Caco-2 (cell line): ENCODE measurements at places on chromosomes 5 and 9.

GRCh38 chr5:40572937-40573336 is 106.8 kb upstream of the PTGER4 start:
- no peak overlapping the region for H3K4me3 ChIP-seq
- no peak overlapping the region for H3K27ac ChIP-seq
- DNase-seq: no peak
- H3K27me3 ChIP-seq: no peaks in the 10 kb centered on the region
- H3K36me3 ChIP-seq: no peaks in the 10 kb centered on the region
- H3K4me1 ChIP-seq: no peaks in the 10 kb centered on the region

DNA sequence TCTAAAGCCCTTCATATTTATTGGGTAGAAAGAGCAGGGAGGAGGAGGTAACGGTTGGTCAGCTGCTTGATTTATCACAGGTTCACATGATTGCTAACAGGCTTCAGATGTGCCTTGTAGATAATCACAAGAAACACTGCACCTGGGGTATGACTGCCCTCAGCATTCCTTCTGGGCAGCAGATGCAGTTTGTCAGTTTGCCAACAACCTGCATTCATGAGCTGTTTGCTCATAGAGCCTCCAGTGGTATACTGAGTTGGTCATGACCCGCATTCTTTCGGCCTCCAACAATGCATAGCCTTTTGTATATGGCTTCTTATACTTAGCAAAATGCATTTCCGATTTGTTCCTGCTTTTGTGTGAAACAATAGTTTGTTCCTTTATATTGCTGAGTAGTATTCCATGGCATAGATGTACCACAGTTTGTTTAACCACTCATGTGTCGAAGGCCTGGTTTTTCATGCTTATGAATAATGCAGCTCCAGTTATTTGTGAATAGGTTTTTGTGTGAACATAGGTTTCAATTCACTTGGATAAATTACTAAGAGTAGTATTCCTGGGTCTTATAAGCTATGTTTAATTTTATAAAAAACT is 83.6 kb downstream of the ARHGEF28 start:
- no peak overlapping the region for H3K27ac ChIP-seq
- H3K4me1 ChIP-seq: no peaks in the 10 kb centered on the region
- H3K36me3 ChIP-seq: no peaks in the 10 kb centered on the region
- no peaks in the 10 kb centered on the region for H3K27me3 ChIP-seq

- no peaks in the 10 kb centered on the region for H3K36me3 ChIP-seq
- H3K27me3 ChIP-seq: no peaks in the 10 kb centered on the region
- H3K4me3 ChIP-seq: no peak overlapping the region
Measured at GRCh38 chr5:145551714-145552113, 283.4 kb downstream of the PRELID2 start.

- no peaks in the 10 kb centered on the region for H3K36me3 ChIP-seq
- H3K4me3 ChIP-seq: no peak overlapping the region
- no peak for DNase-seq
- H3K27me3 ChIP-seq: no peaks in the 10 kb centered on the region
Measured at GRCh38 chr5:104172976-104173375, 610.4 kb upstream of the NUDT12 start.

GRCh38 chr5:111384220-111384619 is 128.1 kb downstream of the STARD4 start:
- DNase-seq: no peak
- H3K27me3 ChIP-seq: no peaks in the 10 kb centered on the region; the same call in 1 of the 2 replicates
- H3K4me3 ChIP-seq: no peak overlapping the region
- H3K4me1 ChIP-seq: no peaks in the 10 kb centered on the region
- no peak overlapping the region for H3K27ac ChIP-seq

DNA sequence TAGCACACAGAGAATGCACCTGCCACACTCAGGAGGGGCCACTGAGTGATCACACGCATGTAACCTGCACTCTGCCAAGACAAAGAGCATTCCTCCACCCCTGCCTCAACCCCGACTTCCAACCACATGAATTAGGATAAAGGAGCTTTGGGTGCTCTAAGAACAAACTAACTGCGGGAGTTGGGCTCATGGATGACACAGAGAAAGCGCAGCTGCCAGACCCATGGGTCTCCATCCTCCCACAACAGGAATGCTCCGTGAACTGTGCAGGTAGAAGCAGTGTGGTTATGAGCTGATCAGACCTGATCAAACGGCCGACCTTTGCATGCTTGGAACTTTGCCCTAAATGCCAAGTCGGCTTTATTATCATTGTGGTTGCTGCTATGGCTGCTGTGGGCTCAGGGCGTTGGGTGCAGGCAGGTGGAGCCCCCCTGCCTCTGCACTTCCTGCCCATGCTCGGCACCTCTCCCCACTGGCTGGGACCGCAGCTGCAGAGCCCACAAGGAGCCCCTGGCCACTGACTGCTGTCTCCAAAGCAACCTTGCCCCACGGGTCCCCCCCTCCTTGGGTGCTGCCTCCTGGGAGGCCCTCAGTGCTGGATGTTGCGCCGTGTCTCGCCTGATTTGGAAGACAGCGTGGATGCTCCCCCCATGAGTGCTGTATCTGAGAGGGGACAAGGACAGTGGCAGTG is 2.6 kb upstream of the SLC6A3 start:
- no peaks in the 10 kb centered on the region for H3K36me3 ChIP-seq
- no peak for DNase-seq
- no peaks in the 10 kb centered on the region for H3K4me1 ChIP-seq
- no peak overlapping the region for H3K4me3 ChIP-seq
- H3K27ac ChIP-seq: no peak overlapping the region
- H3K27me3 ChIP-seq: no peaks in the 10 kb centered on the region

DNA sequence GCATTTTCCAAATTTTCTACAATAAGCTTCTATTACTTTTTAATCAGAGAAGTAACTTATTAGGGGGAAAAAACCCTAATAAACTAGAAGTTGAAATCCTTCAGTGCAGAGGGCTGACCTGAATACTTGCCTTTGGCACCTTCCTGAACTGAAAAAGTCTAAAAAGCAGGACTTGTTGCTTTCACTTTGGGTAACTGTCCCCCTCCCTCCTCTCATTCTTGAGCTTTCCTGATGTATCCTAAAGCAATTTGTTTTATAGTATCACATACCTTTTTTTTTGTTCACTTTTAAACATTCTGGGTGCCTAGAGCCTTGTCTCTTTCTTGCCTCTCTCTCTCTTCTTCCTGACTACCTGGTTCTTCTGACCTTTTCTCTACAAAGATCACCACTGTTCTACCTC is 64.0 kb upstream of the ERBIN start:
- H3K36me3 ChIP-seq: no peaks in the 10 kb centered on the region
- peak overlapping the region; percentile 7 for H3K27ac ChIP-seq

DNA sequence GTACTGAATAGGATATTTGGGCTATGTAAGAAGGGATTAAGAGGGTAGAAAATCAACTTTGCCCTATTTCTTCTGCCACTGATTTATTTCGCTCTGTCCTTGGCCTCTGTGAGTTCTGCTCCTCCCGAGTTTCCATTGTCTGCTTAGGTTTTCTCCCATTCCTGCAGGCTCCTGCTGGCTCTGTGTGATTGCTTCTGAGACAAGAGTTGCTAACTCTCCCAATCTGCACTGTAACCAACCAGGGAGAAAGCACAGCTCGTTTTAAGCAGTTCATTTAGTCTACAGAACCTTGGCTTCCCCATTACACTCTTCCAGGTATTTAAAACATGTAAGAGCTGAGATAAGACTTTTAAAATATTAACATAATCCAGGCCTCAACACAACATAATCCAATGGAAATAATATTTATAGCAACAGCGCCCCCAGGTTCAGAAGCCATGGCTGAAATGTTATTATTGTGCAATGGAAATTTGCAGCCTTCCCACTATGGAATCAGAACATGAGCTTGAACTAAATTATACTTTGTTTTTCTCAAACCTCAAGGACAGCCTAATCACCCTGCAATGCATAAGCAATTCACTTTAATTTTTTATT is 203.5 kb downstream of the ERCC6L2 start:
- H3K27ac ChIP-seq: no peak overlapping the region
- no peaks in the 10 kb centered on the region for H3K36me3 ChIP-seq
- peaks cover 9% of the 10 kb centered on the region for H3K4me1 ChIP-seq
- no peak for DNase-seq
- H3K27me3 ChIP-seq: no peaks in the 10 kb centered on the region

DNA sequence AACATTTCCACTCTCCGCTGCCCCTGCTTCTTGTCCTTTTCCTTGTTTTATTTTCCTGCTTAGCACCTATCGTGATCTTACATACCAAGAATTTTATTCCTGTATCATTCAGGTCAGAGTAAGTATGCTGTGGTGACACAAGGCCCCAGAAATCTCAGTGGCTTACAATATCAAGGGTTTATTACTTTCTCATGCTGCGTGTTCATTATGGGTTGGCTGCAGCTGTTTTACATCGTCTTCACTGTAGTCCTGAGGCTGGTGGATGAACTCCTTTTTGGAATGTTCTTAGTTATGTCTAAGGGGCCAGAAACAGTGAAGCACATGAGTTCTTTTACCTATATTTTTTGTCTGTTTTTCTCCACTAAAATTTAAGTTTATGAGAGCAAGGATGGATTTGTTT is 51.2 kb downstream of the FCHO2 start:
- H3K36me3 ChIP-seq: no peaks in the 10 kb centered on the region
- H3K4me1 ChIP-seq: no peaks in the 10 kb centered on the region
- H3K27me3 ChIP-seq: no peaks in the 10 kb centered on the region

DNA sequence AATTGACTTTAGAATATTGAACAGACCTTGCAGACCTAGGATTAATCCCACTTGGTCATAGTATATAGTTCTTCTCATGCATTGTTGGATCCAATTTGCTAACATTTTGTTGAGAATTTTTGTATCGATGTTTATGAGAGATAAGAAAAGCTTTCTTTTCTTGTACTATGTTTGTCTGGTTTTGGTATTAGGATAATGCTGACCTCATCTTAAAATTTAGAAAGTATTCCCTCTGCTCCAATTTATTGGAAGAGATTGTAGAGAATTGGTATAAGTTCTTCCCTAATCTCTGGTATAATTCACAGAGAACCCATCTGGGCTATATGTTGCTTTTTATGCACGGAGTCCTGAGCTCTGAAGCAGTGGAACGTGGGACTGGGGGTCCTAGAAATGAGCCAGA is 67.7 kb downstream of the ADAMTS16 start:
- H3K36me3 ChIP-seq: no peaks in the 10 kb centered on the region
- H3K27ac ChIP-seq: no peak overlapping the region
- H3K4me1 ChIP-seq: no peaks in the 10 kb centered on the region
- no peaks in the 10 kb centered on the region for H3K27me3 ChIP-seq

GRCh38 chr5:143836161-143836725 is 24.3 kb downstream of the HMHB1 start:
- no peaks in the 10 kb centered on the region for H3K4me1 ChIP-seq
- no peak for DNase-seq
- H3K4me3 ChIP-seq: no peak overlapping the region
- H3K36me3 ChIP-seq: no peaks in the 10 kb centered on the region
- H3K27ac ChIP-seq: no peak overlapping the region

DNA sequence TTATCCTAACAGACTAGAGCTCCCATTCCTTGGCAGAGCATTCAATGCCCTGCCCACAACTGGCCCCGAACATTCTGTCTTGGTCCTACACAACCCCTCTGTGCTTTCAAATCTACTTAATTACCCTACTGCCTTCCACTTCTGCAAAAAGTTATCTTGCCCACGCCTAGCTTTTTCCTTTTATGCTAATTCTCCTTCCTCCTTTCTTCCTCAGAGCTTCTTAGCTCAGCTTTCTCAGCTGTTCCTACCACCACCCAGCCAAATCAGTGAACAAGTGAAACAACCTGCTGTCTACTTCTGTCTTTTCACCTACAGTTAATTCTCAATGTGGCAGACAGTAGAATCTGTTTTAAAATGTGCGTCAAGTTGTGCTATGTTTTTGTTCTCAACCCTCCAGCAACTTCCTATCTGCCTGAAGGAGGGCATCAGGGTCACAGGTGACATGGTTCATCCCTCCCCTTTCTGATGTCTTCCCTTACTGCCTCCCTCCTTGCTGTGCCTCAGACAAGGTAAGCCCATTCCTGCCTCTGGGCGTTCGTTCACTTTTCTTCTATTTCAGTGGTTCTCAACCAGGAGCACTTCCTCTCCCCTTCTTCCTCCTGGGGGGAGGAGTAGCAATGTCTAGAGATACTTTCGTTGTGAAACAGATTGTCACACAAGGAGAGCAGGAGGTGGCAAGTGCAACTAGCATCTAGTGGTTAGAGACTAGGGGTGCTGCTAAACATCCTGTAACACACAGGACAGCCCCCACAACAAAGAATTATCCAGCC is 1.3 kb upstream of the REEP5 start:
- H3K27ac ChIP-seq: no peak overlapping the region
- H3K27me3 ChIP-seq: no peaks in the 10 kb centered on the region
- H3K4me3 ChIP-seq: no peak overlapping the region
- H3K4me1 ChIP-seq: peaks cover 10% of the 10 kb centered on the region
- DNase-seq: no peak

- H3K4me1 ChIP-seq: 0 out of 2 replicates have a peak, but pooled peaks cover 10% of the 10 kb centered on the region
- H3K4me3 ChIP-seq: no peak overlapping the region
- no peaks in the 10 kb centered on the region for H3K36me3 ChIP-seq
Measured at GRCh38 chr5:160802592-160802991, 49.4 kb downstream of the ATP10B start.

- no peaks in the 10 kb centered on the region for H3K27me3 ChIP-seq
- DNase-seq: no peak
- H3K4me1 ChIP-seq: no peaks in the 10 kb centered on the region
- H3K4me3 ChIP-seq: no peak overlapping the region
Measured at GRCh38 chr5:179163236-179164155, 103.3 kb downstream of the ZNF354C start.

- H3K4me3 ChIP-seq: no peak overlapping the region
- H3K27me3 ChIP-seq: no peaks in the 10 kb centered on the region
- DNase-seq: no peak
- H3K36me3 ChIP-seq: no peaks in the 10 kb centered on the region
Measured at GRCh38 chr5:123732257-123732656, 220.3 kb downstream of the CSNK1G3 start.

GRCh38 chr5:73122875-73123810 is 2.8 kb downstream of the TMEM171 start:
- H3K4me1 ChIP-seq: 0 out of 2 replicates have a peak, but pooled peaks cover 8% of the 10 kb centered on the region
- no peak overlapping the region for H3K4me3 ChIP-seq
- no peaks in the 10 kb centered on the region for H3K36me3 ChIP-seq
- H3K27me3 ChIP-seq: no peaks in the 10 kb centered on the region; the same call in 1 of the 2 replicates
- no peak overlapping the region for H3K27ac ChIP-seq

GRCh38 chr5:115272297-115272958 is 9.8 kb upstream of the PGGT1B start:
- H3K36me3 ChIP-seq: no peaks in the 10 kb centered on the region
- H3K4me3 ChIP-seq: no peak overlapping the region
- no peaks in the 10 kb centered on the region for H3K27me3 ChIP-seq
- DNase-seq: no peak
- H3K4me1 ChIP-seq: no peaks in the 10 kb centered on the region

DNA sequence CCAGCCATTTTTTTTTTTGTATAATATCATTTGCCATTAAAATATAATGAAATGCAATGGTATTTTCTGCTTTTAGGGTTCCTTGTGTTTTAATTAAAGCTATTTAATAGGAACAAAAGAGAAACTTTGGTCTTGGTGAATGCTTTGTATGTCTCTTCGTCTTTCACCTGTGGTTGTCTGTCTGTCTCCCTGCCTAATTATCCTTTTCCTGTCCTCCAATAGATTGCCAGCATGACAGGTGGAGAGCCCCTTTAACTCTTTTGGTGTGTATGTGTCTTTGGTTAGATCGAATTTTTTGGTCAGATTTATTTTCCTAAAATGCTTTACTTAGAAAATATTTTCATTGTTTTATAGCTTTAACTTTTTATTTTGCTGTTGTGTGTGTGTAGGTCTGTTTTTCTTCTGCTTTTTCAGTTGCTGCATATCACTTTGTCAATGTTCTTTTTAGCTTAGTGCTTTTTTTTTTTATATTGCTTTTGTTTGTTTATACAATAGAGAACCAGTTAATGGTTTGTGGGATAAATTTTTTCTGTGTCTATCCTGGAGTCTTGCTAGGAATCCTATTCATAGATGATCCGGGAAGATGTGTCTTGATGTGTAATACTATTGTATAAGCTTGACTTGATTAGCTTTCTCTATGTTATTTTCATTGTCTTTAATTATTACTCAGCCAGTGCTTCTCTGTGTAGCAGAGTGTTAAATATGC is 8.6 kb downstream of the CHMP5 start:
- H3K4me1 ChIP-seq: no peaks in the 10 kb centered on the region; the same call in 1 of the 2 replicates
- no peak overlapping the region for H3K4me3 ChIP-seq
- no peak overlapping the region for H3K27ac ChIP-seq
